ENCODE measurements at places on chromosomes 2 and 18. TPM values are rescaled to one million over a fixed set of nuclear protein-coding genes. Genes with fewer than 3 reads are reported as not detected.

CNTNAP5 gene
- not detected for total RNA-seq

GRCh38 chr18:35827275-35827902 lies 145.1 kb upstream of the RMP24 start:
- H3K4me1 ChIP-seq = no peaks in the 10 kb centered on the region
- no peaks in the 10 kb centered on the region for H3K36me3 ChIP-seq
- H3K27me3 ChIP-seq = no peaks in the 10 kb centered on the region
- no peak overlapping the region for H3K4me3 ChIP-seq
- no peak overlapping the region for H3K27ac ChIP-seq

GPR17 gene
- 0.40 TPM for total RNA-seq

GRCh38 chr2:20559277-20559676 lies 91.6 kb downstream of the HS1BP3 start:
- H3K27me3 ChIP-seq = no peaks in the 10 kb centered on the region
- H3K4me1 ChIP-seq = no peaks in the 10 kb centered on the region
- no peak overlapping the region for H3K27ac ChIP-seq
- DNase-seq = no peak
- no peak overlapping the region for H3K4me3 ChIP-seq
- H3K36me3 ChIP-seq = no peaks in the 10 kb centered on the region
